Liver (tissue), 10 donors: ENCODE measurements at places on chromosomes 7 and 10.

DNA sequence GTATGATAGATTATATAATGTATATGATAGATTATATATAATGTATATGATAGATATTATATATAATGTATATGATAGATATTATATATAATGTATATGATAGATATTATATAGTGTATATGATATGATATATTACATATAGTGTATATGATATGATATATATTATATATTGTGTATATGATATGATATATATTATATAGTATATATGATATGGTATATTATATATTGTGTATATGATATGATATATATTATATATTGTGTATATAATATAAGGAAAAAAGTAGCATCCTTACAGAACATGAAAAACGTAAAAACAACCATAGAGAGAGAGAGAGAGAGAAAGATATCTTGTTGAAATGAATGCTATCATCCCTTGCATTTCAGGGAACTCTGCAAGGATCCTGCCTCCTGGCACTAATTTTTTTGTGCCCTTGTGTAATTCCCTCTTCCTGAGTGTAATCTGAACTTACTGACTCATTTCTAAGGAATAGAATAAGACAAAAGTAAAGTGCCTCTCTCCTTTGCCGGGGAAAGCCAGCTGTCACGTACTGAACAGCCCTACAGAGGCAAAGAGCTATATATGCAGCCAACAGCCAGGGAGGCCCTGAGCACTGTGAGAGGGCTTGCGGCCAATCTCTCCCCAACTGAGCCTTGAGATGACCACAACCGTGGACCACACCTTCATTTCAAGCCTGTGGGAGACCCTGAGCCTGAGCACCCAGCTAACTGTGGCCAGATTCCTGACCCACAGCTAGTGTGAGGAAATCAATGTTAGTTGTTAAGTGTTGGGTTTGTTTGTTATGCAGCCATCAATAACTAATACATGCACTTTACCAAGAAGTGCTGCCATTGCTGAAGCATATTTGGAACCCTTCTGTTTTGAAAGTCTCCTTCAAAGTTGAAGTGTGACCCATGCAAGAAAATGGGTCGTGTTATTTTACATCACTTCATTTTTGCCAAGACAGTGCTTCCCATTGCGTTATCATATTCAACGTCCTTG lies 61.1 kb upstream of the EZH2 start:
- no peak for DNase-seq

DNA sequence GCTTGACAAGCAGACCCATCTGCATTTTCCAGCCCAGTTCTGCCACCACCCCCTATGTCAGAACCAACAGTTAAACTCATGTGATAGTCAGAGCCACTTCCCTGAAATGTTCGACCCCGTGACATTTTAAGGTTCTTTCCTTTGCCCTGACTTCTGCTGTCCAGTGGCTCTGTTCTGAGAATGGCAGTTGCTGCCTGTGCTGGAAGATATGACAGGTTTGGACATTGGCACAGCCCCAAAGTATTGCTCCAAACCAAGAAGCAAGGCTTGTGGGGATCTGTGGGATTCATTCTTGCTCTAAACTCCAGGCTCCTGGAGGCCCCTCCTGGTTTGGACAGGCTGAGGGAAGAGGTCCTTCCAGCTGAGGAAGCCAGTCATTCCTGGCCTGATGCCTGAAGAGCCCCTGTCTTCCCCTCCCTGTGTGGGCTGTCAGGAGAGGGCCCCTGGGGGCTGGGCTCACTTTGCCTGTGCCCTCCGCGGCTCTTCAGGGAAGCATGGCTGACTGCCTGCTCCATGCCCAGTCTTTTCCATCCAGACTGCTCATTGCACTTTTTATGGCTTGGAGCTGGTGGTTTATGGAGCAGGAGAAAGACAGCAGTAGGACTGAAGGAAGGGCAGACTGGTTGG lies 138.0 kb downstream of the CDH23 start:
- no peak for DNase-seq

DNA sequence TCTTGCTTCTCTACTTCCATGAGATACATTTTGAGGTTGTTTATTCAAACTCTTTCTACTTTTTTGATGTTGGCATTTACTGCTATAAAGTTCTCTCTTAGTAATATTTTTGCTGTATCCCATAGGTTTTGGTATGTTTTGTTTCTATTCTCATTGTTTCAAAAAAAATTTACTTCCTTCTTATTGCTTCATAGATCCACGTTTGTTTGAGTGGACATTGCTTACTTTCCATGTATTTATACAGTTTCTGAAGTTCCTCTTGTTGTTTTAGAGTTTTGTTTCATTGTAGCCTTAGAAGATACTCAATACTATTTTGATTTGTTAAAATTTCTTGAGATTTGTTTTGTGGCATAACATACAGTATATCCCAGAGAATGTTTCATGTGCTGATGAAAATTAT lies 13.7 kb downstream of the TAS2R40 start:
- no peak for DNase-seq

DNA sequence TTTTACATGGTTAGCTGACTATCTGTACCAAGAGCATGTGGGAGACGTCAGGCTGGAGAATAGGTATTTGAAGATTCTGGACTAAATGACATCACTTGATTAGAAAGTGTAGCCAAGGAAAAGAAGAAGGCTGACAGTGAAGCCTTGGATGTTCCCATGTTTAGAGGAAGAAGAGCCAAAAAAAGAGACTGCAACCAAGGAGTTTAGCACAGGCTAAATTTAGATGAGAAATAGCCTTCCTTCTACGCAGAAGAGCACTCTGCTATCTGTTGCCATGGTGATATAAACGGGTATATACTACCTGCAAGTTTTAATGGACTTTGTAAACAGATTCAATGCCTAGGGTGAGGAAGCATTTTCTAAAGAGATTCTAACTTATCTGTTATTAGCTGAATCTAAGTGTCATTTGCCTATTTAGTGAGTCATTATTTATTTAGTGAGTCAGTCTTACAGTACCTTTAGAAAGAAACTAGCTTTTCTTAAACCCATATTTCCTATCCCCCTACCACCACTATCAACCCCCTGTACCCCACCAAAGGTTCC lies 69.8 kb downstream of the CDK6 start:
- no peak for DNase-seq

DNA sequence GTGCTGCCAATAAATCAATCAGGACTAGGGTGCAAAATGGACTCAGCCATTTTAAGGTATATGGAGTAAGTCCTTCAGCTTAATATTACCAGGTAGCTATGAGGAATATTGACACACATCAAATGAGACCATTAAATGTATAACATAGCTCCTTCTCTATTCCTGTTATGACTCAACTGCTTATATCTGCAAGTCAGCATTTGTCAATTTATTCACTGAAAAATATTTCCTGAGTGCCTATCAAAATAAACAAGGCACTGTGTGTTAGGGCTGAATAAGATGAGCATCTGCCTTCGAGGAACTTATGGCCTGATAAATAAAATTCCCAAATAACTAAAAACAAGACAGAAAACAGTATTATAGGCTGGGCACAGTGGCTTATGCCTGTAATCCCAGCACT lies 113.8 kb downstream of the CDK6 start:
- no peak for DNase-seq

- no peak for DNase-seq
These were observed 503.5 kb downstream of the KIF20B start for GRCh38 chr10:90204956-90205314.

DNA sequence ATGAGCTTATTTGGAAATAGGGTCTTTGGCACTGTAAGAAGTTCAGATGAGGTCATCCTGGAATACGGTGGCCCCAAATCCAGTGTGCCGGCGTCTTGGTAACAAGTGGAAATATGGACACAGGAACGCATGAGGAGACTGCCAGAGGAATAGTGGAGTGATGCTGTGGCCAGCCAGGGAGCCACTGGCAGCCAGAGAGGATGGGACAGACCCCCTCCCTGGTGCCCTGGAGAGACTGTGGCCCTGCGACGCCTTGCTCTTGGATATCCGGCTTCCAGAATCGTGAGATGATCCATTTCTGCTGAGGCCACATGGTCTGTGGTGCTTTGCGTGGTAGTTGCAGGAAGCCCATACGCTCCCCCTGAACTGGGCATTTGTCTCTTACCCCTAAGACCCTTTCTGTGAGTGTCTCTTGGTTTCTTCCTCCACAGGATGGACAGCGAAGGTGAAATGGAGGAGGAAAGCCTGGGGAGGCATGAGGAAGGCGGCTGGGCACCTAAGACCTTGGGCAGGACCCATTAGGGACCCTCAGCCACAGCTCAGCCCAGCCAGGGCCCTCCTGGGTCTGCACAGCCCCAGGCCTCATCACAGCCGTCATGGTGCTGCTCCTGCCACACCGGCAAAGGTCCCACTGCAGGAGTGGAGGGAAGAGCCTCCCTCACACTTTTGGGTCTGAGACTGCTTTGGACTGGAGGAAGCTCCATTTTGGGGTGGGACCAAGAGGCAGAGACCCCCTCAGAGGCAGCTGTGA lies 53.6 kb downstream of the INSIG1 start:
- no peak for DNase-seq

- no peak for DNase-seq
These were observed 80.9 kb downstream of the NT5C2 start for GRCh38 chr10:103111918-103112877.

GRCh38 chr7:158842486-158842885 lies 13.2 kb upstream of the ESYT2 start:
- DNase-seq = no peak

- DNase-seq = no peak
These were observed 21.6 kb upstream of the TSPAN33 start for GRCh38 chr7:129122751-129123509.
